ENCODE measurements at places on chromosomes 2 and 18.

- no peak for DNase-seq
Observed at GRCh38 chr2:12448846-12449505, 267.8 kb upstream of the TRIB2 start.

DNA sequence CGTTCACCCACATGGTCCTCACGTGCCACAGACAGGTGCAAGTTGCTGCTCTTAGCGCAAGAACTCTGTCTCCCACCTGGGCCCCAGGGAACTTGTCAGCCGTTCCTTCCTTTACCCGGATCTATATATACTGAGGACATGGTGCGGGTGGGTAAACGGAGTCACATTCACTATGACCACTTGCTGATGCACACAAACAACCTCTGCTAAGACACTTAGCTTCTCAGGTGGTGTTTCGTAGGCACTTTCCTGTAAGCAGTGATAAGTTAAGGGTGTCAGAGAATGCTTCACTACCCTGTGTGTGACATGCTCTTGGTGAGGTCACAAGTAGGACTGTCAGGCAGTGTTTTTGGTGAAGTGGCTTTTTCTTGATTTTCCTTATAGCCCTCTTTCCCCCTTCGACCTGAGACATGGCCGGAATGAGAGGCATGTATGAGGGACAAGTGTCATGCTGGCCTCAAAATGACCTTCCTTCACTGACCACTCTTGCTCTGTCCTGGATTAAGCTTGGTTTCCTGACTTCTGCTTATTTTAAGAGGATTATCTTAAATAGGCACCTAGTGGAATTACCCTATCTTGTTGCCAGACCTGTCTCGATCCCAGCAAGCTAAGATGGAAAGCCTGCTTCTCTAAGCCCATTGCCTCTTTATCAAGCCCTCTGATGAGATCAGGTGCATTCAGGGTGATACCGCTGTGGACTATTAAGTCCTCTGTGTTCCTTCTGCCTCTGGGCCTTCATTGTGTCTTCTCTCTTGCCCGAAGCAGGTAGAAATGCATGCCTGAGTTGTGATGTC, 97.1 kb upstream of the CELF4 start:
- DNase-seq, result no peak

GRCh38 chr2:28449488-28450395, 46.1 kb upstream of the PLB1 start:
- peak; percentile 14 for DNase-seq

DNA sequence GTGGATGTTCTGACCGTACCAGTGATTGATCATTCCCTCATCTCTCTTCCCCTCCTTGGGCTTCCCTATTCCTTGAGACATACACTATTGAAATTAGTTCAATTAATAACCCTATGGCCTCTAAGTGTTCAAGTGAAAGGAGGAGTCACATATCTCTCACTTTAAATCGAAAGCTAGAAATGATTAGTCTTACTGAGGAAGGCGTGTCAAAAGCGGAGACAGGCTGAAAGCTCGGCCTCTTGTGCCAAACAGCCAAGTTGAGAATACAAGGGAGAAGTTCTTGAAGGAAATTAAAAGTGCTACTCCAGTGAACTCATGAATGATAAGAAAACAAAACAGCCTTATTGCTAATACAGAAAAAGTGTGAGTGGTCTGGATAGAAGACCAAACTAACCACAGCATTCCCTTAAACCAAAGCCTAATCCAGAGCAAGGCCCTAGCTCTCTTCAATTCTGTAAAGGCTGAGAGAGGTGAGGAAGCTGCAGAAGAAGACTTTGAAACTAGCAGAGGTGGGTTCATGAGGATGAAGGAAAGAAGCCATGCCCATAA, 144.4 kb upstream of the LYPD6 start:
- no peak for DNase-seq

DNA sequence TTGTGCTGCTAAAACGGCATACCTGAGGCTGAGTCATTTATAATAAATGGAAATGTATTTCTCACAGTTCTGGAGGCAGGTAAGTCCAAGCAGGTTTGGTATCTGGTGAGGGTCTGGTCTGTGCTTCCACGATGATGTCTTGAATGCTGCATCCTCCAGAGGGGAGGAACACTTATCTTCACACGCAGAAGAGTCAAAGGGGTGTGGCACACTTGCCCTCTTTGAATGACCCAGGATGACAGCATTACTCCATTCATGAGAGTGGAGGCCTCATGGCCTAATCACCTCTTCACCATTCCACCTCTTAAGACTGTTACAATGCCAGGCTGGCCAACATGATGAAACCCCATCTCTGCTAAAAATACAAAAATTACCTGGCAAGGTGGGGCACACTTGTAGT, 61.0 kb downstream of the NCAPH start:
- no peak for DNase-seq

- DNase-seq, result no peak
Observed at GRCh38 chr2:220586980-220587530, 959.6 kb downstream of the SLC4A3 start.

GRCh38 chr2:230323385-230324106, 3.4 kb upstream of the SP140L start:
- DNase-seq, result no peak

- DNase-seq, result no peak
Observed at GRCh38 chr18:49628881-49629795, 67.3 kb downstream of the LIPG start.

GRCh38 chr2:96391153-96391827, 55.7 kb downstream of the NCAPH start:
- DNase-seq, result no peak
